ENCODE measurements at places on chromosomes 4 and X.

GRCh38 chr4:1345903-1346780 is 866 bp upstream of the UVSSA start:
- DNase-seq, result peak; percentile 55

GRCh38 chr4:151409470-151410313 is 716 bp downstream of the FHIP1A start:
- no peak for DNase-seq

DNA sequence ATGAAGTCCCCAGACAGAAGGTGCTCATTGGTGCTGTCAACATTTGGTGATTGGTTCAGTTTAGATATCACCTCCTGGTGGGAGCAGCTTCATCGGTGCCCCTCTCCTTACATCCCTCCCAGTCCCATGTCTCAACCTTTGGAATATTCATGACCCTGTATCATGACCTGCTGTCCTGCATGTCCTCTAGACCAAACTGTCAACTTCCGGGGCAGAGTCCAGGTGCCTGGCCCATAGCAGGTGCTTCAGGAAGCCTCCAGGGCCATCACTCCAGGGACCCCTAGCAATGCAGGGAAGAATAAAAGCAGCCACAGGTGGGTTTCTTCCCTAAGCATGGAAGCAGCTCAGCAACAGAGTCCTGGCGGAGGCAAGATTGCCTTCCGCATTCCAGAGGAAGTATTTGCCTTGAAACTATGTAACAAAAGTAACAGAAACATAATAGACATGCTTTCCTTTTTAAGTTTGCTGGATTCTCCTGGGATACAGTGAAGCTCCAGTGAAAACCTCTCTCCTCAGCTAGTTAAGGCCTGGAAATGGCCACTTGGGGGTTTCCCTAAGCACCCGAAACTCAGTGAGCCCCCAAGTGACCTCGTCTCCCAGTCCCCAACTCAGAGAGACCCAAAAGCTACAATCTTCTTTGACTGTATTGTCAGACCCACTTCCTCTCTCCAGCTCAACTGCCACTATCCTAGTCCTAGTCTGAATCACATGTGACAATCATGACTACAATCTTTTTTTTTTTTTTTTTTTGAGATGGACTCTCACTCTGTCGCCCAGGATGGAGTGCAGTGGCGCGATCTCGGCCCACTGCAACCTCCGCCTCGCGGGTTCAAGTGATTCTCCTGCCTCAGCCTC is 1.3 kb upstream of the ATP6AP1 start:
- DNase-seq, result no peak

DNA sequence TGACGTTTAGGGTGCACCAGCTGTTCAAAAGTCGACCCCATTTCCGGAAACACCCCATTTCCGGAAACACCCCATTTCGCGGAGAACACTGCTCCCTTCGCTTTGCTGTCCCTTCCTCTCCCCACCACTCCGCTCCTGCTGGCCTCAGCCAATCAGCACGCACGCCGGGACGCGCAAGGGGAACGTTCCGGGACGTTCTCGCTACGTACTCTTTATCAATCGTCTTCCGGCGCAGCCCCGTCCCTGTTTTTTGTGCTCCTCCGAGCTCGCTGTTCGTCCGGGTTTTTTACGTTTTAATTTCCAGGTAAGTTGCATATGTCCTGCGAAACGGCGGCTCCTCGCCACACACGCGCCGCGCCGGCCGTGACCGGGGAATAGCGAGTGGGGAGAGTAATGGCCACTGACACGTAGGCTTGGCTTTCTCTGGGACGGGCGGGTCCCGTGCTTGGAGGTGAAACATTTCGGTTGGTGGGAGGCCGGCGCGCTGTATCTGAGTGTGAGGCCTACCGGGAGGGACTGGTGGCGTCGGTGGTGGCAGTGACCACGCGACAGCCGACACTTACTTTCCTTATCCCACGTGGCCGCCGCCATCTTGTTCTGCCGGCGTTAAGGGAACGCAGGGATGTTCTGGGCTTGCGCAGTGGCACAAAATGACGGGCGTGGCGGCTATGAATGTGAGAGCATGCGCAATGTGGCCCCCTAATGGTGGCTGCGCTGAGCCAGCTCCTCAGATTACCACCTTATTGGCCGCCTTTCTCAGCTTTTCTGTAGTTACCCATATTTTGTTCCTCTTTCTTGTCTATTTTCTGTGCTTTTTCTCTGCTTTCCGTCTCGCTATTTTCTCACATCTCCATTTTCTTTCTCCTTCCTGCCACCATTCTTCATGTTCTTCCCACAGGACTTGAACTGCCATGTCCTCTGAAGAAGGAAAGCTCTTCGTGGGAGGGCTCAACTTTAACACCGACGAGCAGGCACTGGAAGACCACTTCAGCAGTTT is at the start of gene RBM3:
RBM3 (plus strand) TSS at position 215 of the 997 bp plus-strand sequence; CDS start at position 912, 697 bp downstream.
- DNase-seq, result peak; percentile 80

GRCh38 chrX:54043541-54044125 is 640 bp downstream of the PHF8 start:
- DNase-seq, result peak; percentile 4

DNA sequence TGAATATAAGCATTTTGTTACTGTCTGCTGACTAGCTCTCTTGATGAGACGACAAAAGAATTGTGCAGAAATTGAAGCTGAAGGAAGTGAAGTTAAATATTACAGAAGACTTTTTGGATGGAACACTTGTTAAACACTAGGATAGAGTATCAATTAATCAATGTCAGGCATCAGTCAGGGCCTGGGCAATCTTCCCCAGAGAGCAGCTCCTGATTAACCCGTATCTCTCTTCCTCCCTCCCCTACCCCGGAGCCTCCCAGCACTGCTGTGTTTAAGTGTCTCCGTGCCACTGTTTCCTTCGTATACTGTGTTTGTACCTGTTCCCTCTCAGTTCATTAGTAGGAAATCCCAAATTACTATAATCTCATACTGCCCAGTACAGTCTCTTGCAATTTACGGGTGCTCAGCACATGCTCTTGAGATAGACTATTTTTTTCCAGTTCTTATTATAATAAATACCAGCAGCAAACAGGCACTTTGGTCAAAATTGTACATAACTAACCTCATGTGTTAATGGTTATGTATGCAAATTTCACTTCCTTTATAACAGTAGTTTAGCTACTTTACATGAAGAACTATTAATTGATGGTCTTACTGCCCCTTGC is 765.7 kb upstream of the FTHL17 start:
- DNase-seq, result no peak

- no peak for DNase-seq
Observed at GRCh38 chrX:10197279-10198210, 40.8 kb downstream of the CLCN4 start.

- no peak for DNase-seq
Observed at GRCh38 chrX:41406201-41406600, 40.9 kb upstream of the NYX start.

GRCh38 chrX:52261463-52262194 is 76.9 kb downstream of the MAGED4 start:
- DNase-seq, result peak; percentile 80

DNA sequence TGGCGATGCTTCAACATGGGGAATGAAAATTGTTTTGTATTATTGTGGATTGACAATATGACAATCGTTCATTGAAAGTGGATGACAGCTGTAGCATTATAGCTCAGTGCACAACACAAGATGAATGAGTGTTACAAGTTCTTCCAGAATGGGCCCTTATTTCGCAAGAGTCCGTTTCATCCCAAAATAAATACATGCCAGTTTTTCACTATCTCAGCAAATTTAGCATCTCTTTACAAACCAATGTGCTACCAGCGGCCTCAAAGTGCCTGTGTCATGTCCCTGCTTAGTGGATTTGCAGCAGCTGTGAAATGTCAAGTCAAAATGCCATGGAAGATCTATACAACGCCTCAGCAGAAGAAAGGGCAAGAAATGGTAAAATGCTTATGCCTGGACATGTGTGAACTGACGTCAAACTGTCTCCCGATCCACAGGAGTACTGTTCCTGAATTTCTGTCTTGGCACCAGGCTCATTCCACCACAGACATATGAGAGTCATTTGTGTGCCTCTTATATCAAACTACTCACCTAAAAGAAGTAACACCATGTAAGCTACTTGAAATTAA is 109.6 kb downstream of the MAML3 start:
- no peak for DNase-seq

- DNase-seq, result no peak
Observed at GRCh38 chr4:176709417-176709816, 83.3 kb downstream of the VEGFC start.

- no peak for DNase-seq
Observed at GRCh38 chrX:78116766-78117165, 12.7 kb downstream of the PGK1 start.

GRCh38 chrX:30900227-30900626 is 11.2 kb upstream of the TAB3 start:
- DNase-seq, result no peak

DNA sequence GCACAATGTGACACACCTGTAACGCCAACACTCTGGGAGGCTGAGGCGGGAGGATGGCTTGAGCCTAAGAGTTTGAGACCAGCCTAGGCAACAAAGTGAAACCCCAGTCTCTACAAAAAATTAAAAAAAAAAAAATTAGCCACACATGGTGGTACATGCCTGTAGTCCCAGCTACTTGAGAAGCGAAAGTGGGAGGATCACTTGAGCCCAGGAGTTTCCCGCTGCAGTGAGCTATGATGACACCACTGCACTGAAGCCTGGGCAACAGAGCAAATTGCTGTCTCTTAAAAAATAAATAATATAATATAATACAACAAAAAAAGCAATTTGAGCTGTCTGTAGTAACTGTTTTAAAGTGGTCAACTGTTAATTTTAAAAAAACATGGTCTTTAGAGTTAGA is 13.2 kb downstream of the SPOCK3 start:
- DNase-seq, result no peak

DNA sequence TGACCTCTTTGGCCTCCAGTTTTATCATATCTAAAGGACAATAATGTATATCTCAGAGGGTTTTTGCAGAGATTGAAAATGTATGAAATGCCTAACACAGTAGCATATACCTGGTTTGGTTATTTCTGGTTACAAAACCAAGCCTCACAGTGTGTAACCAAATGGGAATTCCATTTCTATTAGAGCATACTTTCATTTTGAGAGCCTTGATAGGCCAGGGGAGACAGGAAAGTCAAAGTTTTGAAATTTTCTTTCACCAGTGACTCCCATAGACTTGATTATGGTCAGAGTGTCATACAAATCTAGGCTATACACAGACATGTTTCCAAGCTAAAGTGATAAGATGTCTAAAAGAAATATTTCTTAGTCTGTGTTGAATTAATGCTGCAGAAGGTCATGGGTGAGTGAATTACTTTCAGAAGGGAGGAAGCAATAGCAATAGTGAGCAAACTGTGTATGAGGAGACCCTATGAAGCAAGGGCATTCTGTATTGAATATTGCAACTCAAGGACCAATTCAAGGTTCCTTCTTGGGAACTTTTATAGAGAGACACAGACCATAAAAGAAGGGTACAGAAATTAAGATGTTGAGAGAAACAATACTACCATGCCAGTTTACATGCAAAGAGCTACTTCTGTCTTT is 151.1 kb downstream of the PDE5A start:
- no peak for DNase-seq

- DNase-seq, result peak; percentile 45
Observed at GRCh38 chr4:17447675-17448298, 64.1 kb downstream of the QDPR start.

GRCh38 chr4:23736466-23736865 is 153.4 kb downstream of the PPARGC1A start:
- DNase-seq, result no peak

- DNase-seq, result no peak
Observed at GRCh38 chrX:145609951-145610511, 207.6 kb upstream of the SLITRK2 start.

GRCh38 chr4:100907465-100908454 is 389.9 kb upstream of the EMCN start:
- DNase-seq, result no peak

DNA sequence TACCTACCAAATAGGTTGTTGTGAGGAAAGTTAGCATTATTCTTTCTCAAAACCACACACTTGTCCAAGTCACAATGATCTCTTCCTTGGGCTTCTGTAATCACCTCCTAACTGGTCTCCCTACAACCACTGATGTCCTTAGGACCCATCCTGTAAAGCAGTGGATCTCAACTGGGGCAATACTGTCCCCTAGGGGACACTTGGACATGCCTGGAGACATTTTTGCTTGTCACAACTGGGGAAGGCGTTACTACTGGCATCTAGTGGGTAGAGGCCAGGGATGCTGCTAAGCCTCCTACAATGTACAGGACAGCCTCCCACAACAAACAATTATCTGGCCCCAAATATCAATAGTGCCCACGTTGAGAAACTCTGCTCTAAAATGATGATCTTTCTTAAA is 118.7 kb upstream of the AP1S2 start:
- no peak for DNase-seq

- DNase-seq, result no peak
Observed at GRCh38 chrX:152635941-152636340, 1.8 kb upstream of the GABRQ start.

- DNase-seq, result peak; percentile 16
Observed at GRCh38 chr4:74623041-74623440, 171.3 kb downstream of the BTC start.

- DNase-seq, result no peak
Observed at GRCh38 chr4:67468830-67469229, 76.5 kb downstream of the CENPC start.

DNA sequence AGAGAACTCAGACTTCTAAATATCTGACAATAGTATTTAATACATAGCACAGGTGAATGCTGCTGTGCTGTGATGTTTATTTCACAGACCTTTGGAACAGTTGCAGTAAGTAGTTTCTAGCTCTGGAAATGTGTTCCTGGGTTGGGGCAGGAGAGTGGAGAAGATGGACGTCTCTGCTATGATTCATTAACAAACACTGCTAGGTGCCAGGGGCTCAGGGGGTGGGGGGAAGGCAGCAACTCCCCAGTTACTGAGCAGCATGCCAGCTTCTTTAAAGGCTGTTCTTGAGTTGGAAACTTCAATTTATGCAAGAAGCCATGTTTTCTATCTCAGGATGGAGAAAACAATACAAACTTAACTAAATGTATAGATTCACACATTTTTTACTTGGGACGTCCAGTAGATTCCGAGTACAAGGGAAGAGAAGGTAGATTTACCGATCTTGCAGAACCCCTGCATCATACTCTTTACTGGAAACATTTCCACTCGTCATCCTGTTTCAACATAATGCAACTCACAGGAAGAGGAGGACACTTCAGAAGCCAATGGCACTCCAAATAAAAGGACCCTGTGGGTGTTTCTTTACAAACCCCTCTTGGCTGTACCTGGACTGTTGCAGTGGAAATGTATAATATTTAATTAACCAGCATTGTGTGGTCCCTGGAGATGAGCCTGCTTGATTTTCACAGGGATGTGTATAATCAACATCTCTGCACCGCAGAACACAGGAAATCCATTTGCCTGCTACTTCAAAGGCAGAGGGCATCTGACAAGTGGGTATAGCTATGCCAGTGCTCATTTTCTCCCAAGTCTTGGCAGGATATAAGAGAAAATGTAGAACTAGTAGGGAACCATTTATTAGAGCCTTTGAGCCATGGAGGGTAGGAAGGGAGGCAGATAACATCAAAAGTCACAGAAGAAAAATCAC is 171.4 kb downstream of the SH3KBP1 start:
- DNase-seq, result no peak

DNA sequence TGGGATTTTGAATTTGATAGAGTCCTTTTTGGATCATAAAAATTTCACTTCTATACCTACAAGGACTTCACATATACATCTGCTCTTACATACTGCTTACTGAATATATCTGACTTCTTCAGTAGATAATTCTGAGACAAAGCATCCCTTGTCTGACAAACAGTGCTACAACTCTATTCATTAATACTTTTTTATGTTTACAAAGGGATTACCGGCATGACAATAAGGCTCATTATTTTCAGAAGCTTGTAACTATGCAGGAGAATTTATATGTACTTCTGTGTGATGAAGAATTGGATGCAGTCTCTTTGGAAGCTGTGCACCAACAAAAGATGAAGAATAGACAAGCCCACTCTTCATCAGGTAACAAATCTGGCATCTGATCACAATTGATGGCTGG is 1070.3 kb downstream of the STIM2 start:
- no peak for DNase-seq

GRCh38 chr4:38330321-38330720 is 333.7 kb upstream of the KLF3 start:
- no peak for DNase-seq
